SIG-M5 (cell line): ENCODE measurements at places on chromosomes 2 and 18.

DNA sequence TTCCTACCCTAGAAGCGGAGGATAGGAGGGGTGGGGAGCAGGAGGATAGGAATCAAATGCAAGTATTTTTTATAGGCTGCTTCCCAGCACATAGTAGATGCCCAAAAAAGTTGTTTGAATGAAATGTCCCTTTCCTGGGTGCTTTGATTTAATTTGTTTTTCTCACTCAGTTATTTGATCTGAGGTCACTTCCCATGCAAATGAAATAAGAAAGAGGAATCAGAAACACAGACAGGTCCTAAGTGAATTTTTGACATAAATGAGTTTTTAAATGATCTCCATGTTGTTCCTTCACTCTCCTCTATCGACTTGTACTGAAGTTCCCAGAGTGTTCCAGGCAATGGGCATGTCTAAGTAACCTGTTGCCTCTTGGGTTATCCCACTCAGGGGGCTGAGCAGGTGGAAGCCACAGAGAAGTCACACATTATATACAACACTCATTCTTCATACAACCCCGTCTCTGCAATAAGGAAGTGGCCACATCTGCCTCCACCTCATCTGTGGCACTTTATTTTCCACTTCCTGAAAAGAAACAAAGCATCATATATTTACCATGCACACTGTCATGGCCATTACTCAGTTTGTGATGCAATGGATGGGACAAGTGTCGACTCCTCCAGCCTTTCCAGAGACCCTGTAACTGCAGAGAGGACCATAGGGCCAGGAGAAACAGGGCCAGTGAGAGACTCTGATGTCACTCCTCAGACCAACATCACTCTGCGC, 81.9 kb upstream of the ZNF397 start:
- DNase-seq: peak; percentile 37

GRCh38 chr2:69567909-69568300, 75.6 kb downstream of the AAK1 start:
- no peak for DNase-seq

- DNase-seq: no peak
Measured at GRCh38 chr2:176356251-176356650, 87.0 kb downstream of the MTX2 start.

- DNase-seq: no peak
Measured at GRCh38 chr2:199470672-199471442, 13.1 kb upstream of the SATB2 start.

- no peak for DNase-seq
Measured at GRCh38 chr2:56680971-56681631, 497.3 kb downstream of the CCDC85A start.

GRCh38 chr2:214560618-214561190, 149.8 kb downstream of the VWC2L start:
- no peak for DNase-seq

GRCh38 chr18:75089748-75090327, 119.1 kb downstream of the PTGR3 start:
- DNase-seq: no peak

GRCh38 chr2:219327719-219328118, 4.8 kb downstream of the RESP18 start:
- no peak for DNase-seq

GRCh38 chr2:95389245-95390119, 13.0 kb upstream of the FAHD2A start:
- DNase-seq: no peak
